ENCODE measurements at places on chromosomes 4 and X. TPM values are rescaled to one million over a fixed set of nuclear protein-coding genes. Genes with fewer than 3 reads are reported as not detected.

The ODAPH gene
- total RNA-seq: not detected

DNA sequence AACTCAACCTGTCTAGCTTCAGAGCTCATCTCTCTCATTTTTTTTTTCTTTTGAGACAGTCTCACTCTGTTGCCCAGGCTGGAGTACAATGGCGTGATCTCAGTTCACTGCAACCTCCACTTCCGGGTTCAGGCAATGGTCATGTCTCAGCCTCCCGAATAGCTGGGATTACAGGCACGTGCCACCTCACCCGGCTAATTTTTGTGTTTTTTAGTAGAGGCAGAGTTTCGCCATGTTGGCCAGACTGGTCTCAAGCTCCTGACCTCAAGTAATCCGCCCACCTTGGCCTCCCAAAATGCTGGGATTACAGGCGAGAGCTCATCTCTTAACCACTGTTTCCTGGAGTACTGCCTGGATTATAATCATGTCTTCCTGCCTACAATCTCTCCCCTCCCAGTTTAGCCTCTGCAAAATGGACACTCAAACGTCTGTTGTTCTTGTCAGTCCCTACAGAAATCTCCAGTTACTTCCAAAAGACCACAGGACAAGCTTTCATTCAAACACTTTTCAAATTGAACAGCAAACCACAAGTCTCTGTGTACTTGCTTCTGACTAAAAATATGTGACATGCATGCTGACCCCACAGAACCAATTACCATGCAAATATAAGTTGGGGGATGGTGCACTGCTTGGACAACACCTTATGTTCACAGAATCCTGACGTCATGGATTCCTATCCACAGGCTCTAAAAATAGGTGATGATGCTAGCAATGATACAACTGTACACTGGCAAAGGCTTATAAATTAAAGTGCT lies 137.2 kb downstream of the SH3KBP1 start:
- no peak for ATAC-seq

DNA sequence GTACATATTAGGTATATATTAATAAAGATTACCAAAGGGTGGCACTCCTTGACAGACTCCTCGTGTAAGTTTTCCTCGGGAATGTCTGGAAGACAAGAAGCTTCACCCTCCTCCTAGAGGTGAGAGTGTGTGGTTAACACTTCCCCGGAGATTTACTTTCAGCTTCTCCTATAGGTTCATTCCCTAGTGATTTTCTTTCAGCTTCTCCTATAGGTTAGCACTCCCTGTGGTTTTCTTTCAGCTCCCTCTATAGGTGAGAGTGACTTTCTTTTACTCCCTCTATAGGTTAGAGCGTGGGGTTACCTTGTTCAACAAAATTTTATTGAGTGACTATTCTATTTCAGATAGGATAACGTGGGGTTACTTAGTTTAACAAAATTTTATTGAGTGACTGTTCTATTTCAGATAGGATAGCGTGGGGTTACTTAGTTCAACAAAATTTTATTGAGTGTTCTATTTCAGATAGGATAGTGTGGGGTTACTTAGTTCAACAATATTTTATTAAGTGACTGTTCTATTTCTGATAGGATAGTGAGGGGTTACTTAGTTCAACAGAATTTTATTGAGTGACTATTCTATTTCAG lies 106.0 kb upstream of the PLAC1 start:
- no peak for ATAC-seq

DNA sequence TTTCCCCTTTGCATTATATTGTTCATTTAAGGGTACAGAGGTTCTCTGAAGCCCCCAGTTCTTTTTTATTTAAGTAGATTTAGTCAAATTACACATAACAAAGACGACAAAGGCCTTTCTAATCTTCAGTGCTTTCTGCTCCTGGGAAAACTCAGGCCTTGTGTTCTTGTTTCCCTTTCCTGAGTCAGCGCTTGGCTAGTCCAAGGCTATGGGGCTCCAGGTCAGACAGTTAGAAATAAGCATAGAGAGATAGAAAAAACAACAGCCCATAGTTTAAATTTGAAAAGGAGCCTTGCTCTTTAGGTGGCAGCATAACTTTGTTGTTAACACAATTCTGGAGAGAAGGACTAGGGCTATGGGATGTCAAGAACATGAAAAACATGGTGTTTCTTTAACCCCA lies 97.3 kb downstream of the PPP1R2C start:
- ATAC-seq: no peak

DNA sequence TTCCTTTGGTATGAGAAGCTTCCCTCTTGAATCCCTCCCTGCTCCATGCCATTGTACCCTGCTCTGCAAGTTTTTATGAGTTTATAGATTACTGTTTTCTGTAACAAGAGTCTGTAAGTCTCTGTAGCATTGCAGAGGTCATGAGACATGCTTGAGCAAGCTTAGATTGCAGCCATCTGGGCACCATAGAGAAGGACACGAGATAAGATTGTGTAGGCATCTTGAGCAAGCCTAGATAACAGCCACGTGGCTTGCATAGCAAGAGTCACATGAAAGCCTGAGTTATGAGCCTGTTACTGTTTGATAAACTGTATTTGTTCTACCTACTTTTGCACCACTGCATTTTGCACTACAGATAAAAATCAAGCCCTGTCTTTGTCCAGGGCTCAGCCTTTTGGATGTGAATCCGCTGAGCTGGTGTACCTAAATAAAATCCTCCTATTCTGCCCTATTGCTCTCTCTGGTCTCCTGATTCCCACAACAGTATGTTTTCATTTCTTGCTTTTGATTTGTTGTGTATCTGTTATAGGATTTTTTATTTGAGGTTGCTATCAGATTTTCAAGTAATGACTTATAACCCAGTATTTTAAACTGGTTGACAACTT lies 127.4 kb upstream of the ANKRD50 start:
- ATAC-seq: no peak
